ENCODE measurements at places on chromosomes 16 and 17. TPM values are rescaled to one million over a fixed set of nuclear protein-coding genes. Genes with fewer than 3 reads are reported as not detected.

Gene CACNG3
- not detected for total RNA-seq

Gene RSPRY1
- 43.8 TPM for total RNA-seq

Gene GUCY2D
- total RNA-seq, result 0.34 TPM

Gene ZNF205
- 16.0 TPM for total RNA-seq

Gene ATPAF2
- total RNA-seq, result 30.9 TPM

Gene CASKIN1
- total RNA-seq, result 8.9 TPM

Gene MBTPS1
- 146 TPM for total RNA-seq

Gene CHST4
- not detected for total RNA-seq

Gene KRT32
- not detected for total RNA-seq

Gene CNGB1
- 0.27 TPM for total RNA-seq

Gene C16orf54
- not detected for total RNA-seq

Gene DVL2
- 87.3 TPM for total RNA-seq

Gene KRTAP4-9
- not detected for total RNA-seq

Gene NPIPA5
- total RNA-seq, result 11.0 TPM

Gene MAF
- total RNA-seq, result 12.9 TPM

Gene KRTAP2-4
- total RNA-seq, result not detected

Gene ODAD4
- total RNA-seq, result 1.7 TPM

Gene OR1A1
- total RNA-seq, result not detected

Gene SLFN13
- 23.1 TPM for total RNA-seq

Gene HSD11B2
- 4.1 TPM for total RNA-seq

Gene ANKS4B
- total RNA-seq, result not detected

Gene EVPL
- total RNA-seq, result 0.16 TPM

Gene TEKT1
- not detected for total RNA-seq

Gene SLX4
- total RNA-seq, result 11.1 TPM

Gene MMP2
- 383 TPM for total RNA-seq

Gene MYOCD
- 13.0 TPM for total RNA-seq

Gene SGCA
- total RNA-seq, result not detected

Gene ORAI3
- total RNA-seq, result 26.2 TPM

Gene DRC7
- 0.47 TPM for total RNA-seq

Gene CTRB2
- not detected for total RNA-seq

Gene TPSG1
- total RNA-seq, result not detected

Gene ERN1
- total RNA-seq, result 20.6 TPM

Gene SCNN1B
- total RNA-seq, result not detected

Gene FGF11
- 26.8 TPM for total RNA-seq

Gene CFAP97D1
- total RNA-seq, result 0.07 TPM

Measured in mesothelial cell of epicardium (in vitro differentiated cells).